ENCODE measurements at places on chromosomes 5 and 9.

DNA sequence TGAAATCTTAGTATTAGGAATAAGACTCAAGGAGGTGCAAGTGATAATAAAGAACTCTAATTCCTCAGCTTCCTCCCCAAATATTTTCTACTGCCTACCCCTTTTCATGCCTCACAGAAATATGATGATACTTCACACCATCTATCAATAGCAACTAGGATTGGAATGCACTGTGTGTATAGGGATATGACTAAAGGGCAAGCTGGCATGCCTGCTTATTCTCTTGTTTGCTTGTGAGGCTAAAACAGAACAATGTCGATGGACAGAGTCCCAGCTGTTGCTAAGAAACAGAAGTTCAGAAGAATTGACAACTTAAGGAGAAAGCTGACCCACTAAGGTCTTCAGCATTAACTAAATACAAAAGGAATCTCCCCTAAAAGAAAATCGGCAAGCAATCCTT lies 9.7 kb upstream of the CHD1 start:
- no peak for DNase-seq

- no peak for DNase-seq
These were observed 52.3 kb upstream of the IFNK start for GRCh38 chr9:27471789-27472188.

- DNase-seq: no peak
These were observed 272.7 kb downstream of the MLLT3 start for GRCh38 chr9:20349568-20349967.

- no peak for DNase-seq
These were observed 330.6 kb downstream of the ASTN2 start for GRCh38 chr9:117084221-117084620.

- DNase-seq: no peak
These were observed 284.8 kb upstream of the CD180 start for GRCh38 chr5:67481362-67481761.

GRCh38 chr9:107737987-107738743 lies 248.6 kb upstream of the KLF4 start:
- no peak for DNase-seq

- DNase-seq: no peak
These were observed 16.9 kb downstream of the BASP1 start for GRCh38 chr5:17234374-17234773.

DNA sequence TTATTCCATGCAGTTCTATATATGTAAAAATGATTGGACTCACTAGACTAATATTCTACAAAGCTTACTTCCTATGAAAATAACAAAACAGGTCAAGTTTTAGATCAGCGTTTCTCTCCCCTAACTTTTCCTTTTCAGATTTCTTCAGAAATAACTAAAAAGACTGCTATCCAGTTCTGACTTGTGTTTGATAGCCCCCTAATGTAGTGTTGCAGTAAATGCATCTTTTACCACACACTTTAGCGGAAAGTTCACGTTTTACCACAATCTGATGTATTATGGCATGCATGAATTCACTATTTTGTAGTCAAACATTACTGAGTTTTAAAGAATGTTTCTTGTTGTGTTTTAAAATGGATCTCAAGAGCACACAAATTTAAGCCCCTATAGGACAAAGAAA lies 292.7 kb downstream of the RAB3C start:
- no peak for DNase-seq

DNA sequence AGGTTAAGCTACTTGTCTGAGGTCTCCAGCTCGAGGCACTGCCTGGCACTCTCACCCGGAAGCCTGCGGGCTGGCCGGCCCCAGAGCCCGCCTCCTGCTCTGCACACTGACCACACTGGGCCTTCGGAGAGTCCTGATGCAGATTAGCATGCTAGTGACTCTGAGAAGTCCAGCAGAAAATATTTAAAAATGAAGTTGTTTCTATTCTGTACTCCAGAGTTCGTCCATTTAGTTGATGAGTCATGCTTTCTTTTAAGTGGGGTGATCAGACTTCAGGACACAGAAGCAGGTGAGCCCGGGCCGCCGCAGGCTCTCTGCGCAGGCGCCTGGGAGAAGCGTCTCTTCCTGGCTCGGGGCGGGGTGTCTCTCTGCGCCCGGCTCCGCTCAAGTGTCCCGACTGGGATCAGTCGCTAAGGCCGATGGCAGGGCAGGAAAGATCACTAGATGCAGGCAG lies 32.5 kb downstream of the FAM240B start:
- peak; percentile 23 for DNase-seq

- peak; percentile 70 for DNase-seq
These were observed 140.3 kb downstream of the TSSK1B start for GRCh38 chr5:113294311-113295110.

GRCh38 chr9:93132287-93132927 lies 1.6 kb downstream of the NINJ1 start:
- no peak for DNase-seq

GRCh38 chr5:125891061-125891725 lies 532.0 kb upstream of the GRAMD2B start:
- DNase-seq: no peak

- no peak for DNase-seq
These were observed 188.9 kb downstream of the RAB3C start for GRCh38 chr5:58771796-58772195.

GRCh38 chr9:98182069-98182820 lies 10.2 kb downstream of the CORO2A start:
- DNase-seq: no peak

- no peak for DNase-seq
These were observed 335.4 kb downstream of the NTRK2 start for GRCh38 chr9:85004818-85005413.

- DNase-seq: peak; percentile 83
These were observed 30.0 kb upstream of the SUSD3 start for GRCh38 chr9:93028448-93029006.

DNA sequence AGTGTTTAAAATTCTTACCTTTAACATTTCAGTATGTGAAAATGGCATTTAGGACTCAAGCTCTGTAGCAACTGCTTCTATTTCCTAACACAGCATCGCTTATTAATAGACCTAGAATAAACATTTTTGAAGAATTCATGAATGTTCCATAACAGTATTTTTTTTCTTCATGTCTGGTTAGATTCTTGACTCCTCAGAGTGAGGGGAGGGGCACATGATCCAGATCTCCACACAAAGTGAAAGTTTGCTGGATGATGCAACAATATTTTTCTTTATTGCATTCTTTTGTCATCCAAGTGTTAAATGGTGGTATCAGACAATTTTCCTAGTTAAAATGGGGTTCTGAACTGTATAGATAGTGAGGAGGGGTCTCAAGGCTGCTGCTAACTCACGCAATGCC lies 130.8 kb upstream of the MAN2A1 start:
- no peak for DNase-seq

- DNase-seq: no peak
These were observed 385.6 kb upstream of the ST8SIA4 start for GRCh38 chr5:101288633-101289032.

GRCh38 chr9:80732506-80732905 lies 956.8 kb downstream of the TLE1 start:
- no peak for DNase-seq

GRCh38 chr5:72213482-72213881 lies 106.2 kb downstream of the MAP1B start:
- no peak for DNase-seq

DNA sequence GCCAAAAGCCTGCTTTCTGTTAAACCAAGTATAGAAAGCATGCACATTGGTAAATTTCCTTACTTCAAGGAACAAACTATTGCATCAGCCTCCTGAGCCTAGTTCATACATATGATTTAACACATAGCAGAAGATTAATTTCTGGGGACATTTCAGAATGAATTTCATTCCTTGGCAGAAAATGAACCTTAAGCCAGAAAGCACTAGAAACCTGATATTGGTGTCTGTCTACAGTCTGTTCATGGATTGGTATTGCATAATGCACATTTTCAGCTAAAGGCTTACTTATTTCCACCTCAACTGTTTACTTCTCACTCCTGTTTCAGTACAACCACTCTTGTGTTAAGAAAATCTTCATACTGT lies 1471.8 kb upstream of the NUDT12 start:
- DNase-seq: no peak

DNA sequence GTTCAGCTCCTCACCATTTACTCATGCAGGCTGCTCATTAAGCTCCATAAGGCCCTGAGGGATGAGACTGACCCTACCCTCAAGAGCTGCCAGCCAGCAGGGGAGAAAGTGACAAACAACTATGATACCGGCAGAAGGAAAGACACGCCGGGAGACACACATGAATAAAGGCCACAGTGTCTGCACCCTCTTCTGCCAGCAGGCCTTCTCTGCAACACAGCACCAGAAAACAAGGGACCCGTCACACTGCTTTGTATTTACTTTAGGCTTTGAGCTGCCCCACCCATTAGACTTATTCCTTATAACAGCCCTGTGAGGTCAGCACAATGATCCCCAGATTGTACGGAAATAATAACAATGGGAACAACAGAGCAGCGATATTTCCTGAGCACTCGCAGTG lies 7.2 kb downstream of the GABBR2 start:
- DNase-seq: no peak

GRCh38 chr5:95899829-95900228 lies 61.8 kb downstream of the ELL2 start:
- no peak for DNase-seq

Data from CD4-positive, alpha-beta T cell treated with Interleukin-1 beta for 1 hour (primary cell).